NCI-H2029 (cell line): ENCODE measurements at places on chromosomes 3 and 15.
A peak's percentile ranks its signal among the peaks of the same experiment; 100 is the strongest.

DNA sequence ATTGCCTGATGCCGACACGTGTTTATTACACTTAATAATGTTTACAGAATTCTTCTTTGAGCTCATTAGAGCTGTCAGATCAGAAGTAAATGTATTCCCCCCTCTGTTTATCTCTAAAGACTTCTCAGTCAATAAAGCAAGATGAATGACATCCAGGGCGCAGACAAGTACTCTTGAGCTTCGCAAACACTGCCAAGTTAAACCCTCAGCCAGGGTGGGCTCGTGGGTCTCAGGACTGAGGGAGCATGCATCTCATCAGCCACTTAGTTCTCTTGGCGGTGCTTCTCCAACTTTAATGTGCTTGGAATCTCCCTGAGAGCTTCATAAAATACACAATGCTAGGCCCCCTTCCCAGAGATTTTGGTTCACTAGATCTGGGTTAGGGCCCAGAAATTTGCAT lies 333.9 kb upstream of the THRB start:
- peak; percentile 9 for DNase-seq

- no peak for DNase-seq
Observed at GRCh38 chr3:156674911-156675829, 780 bp downstream of the TIPARP start.

DNA sequence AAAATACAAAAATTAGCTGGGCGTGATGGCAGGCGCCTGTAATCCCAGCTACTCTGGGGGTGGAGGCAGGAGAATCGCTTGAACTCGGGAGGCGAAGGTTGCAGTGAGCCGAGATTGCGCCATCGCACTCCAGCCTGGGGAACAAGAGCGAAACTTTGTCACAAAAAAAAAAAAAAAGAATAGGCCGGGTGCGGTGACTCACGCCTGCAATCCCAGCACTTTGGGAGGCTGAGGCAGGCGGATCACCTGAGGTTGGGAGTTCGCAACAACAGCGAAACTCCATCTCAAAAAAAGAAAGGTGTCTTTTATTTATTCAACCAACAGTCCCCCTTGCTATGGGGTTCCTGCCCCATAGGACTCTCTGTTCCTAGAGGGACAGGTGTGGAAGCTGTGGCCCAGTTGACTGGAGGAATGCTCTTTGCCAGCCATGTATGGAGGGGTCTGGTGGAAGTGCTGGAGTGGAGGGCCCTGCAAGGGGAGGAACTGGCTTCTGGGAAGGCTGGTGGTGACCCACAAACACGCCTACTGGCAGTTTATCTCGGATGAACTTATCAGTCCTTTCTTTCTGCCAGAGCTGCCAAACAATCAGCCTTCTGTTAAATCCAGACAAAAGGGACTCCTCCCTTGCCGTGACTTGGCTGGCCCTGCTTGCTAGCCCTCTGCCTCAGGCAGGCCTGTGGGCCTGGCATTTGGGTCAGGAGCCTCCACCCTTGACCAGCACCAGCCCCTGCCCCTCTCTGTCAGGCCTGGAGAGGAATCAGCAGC lies 4.6 kb upstream of the DAG1 start:
- no peak for DNase-seq

- no peak for DNase-seq
Observed at GRCh38 chr3:53650424-53650823, 156.0 kb downstream of the CACNA1D start.

DNA sequence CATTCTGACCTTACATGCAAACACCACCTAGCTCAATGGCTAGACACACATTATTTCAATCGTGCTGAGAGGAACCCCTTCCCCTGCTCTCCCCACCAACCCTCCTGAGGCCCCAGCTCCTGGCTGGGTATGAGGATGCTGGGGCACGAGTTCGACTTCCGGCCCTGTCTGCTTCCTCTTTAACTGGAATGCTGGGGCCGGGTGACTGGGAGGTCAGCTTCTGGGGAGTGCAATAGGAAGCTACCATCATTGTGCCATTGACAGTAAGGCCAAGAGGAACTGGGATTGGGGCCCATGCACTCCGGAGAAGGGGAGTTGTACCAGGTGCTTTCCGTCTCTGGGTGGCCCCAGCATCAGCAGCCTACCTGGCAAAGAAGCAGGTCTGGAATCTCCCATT lies 15.6 kb upstream of the TLE3 start:
- DNase-seq: no peak

- DNase-seq: no peak
Observed at GRCh38 chr15:42719043-42719442, 17.9 kb downstream of the CDAN1 start.

GRCh38 chr3:192277477-192277876 lies 449.9 kb downstream of the FGF12 start:
- no peak for DNase-seq
